Fibroblast of skin of right biceps (primary cell): ENCODE measurements at places on chromosomes 11 and 22.

GRCh38 chr22:32232191-32232830, 22.8 kb downstream of the SLC5A4 start:
- DNase-seq = no peak

DNA sequence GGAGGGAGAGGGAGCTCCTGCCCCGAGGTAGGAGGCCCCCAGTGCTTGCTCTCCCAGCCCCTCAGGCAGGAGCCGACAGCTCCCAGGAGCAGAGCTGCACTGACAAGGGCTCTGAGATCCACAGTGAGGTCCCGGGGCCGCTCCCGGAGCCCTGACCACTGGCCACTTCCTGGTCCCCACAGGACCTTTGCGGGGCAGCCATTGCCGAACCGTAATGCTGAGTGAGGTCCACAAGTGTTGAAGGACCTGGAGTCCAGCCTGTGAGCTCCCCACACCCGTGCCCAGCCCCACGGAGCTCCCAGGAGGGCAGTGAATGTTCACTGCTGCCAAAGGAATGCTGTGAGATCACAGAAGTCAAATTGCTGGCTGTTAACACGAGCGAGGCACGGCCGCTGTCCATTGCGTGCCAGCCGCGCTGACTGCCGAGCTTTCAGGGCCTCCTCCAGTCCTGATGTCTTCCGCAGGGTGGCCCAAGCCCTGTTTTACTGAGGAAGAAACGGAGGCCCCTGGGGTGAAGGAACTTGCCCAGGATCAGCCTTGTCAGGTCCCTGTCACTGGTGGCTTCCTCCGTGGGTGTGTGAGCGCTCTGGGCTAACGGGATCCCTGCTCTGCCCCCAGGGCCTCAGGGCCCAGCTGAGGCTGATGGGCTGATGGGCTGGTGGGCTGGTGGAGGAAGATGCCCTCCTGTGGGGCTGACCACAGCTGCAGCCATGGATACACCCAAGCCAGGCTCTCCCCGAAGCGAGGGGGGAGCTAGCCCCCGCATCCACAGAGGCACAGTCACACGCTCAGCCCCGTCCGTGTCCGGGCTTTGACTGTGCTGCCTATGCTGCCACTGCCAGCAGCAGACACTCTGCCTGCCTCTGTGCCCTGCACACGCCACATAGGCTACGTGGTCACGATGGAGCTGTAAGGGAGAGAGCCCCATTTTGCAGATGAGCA, 70.8 kb downstream of the WNT7B start:
- DNase-seq = peak; percentile 33

- DNase-seq = no peak
Measured at GRCh38 chr11:6545917-6546605, 49.0 kb downstream of the DNHD1 start.

DNA sequence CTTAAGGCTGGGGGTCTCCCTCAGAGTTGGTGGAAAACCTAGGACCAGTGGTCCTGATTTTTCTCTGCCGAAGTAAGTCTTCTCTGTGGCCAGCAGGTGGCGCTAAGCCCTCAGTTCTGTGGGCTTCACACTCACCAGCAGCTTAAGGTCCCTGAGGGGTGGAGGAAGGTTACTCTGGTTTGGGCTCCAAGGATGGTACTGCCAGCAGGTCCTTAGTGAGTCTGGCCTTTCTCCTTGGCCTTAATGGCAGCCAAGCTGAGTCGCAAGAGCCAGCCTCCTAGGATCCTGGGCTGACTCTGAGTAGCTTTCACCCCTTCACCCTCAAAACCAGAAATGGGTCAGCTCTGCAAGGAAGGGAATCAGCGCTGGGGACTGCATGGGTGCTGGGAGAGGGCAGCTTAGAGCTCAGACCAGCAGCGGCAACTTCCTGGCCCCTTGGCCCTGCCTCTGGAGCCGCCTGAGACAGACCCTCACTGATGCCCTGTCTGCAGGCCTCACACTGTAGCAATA, 4.4 kb downstream of the KCNJ11 start:
- DNase-seq = peak; percentile 76

DNA sequence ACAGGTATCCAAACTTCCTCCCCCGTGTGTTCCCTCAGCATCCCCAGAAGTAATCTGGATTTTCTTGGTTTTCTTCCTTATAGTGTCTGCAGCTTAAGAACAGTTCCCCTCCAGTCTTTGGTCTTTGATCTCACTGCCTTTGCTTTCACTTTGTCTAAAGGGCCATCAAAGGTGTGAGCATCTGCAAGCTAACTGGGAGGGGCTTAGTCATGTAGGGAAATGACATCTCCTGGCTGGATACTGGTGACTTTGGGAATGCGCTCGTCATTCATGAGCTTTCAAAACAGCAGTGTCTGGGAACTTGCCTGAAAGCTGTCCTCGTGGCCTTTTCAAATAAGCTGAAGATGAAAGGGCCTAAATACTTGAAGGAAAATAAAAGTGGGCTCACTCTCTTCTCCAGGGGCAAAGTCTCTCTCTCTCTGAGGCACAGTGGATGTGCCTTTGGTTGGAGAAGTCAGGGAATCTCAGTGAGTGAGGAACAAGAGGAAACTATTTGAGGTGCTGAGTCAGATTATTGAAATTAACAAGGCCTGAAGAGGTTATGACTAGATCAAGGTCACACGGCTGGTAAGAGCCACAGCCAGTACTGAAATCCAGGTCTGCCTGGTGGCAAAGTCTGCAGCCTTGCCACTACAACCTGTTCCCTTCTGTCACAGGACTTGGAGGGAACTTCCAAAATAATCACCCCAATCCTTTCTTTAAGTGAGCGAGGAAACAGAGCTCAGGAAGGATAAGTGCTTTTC, 45.6 kb upstream of the TENM4 start:
- no peak for DNase-seq

DNA sequence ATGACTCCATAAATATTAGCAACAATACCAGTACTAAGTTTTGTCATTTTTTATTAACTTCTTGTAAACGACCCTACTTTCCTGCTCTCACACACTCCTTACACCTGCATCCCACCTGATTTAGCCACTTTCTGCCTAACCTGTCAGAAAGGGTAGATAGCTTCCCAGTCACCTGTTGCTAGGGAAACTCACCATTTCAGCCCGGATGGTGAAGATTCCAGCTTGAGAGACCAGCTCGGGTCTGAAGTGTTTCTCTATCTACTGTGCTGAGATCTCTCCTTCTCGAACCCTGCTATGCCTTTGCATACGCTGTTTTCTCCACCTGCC, at the start of gene PARVG:
Gene PARVG (plus strand): TSS at position 220 of the 327 bp plus-strand sequence. CDS start 2,405 bp downstream, outside the sequence.
- no peak for DNase-seq

GRCh38 chr22:47460861-47461260, 698.4 kb downstream of the TBC1D22A start:
- no peak for DNase-seq

- peak; percentile 33 for DNase-seq
Measured at GRCh38 chr11:6635082-6635932, 16.1 kb upstream of the TPP1 start.

DNA sequence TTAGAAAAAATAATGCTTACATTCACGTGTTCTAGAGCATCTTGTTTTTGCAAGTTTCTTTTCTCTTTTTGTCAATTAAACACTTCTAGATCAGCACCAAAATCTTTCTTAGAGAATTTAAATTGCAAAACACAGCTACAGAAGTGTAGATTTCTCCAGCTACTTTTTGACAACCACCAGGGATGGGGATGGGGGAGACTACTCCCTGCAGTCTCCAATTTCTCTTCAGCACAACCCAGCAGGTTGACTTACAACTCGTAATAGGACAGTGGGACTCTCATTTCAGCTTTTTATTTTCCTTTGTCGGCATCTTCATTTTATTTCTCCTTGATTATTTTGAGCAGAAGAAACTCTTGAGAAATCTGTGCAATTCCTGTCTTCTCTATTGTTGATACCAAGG, 441.2 kb downstream of the LRRC4C start:
- DNase-seq = no peak

DNA sequence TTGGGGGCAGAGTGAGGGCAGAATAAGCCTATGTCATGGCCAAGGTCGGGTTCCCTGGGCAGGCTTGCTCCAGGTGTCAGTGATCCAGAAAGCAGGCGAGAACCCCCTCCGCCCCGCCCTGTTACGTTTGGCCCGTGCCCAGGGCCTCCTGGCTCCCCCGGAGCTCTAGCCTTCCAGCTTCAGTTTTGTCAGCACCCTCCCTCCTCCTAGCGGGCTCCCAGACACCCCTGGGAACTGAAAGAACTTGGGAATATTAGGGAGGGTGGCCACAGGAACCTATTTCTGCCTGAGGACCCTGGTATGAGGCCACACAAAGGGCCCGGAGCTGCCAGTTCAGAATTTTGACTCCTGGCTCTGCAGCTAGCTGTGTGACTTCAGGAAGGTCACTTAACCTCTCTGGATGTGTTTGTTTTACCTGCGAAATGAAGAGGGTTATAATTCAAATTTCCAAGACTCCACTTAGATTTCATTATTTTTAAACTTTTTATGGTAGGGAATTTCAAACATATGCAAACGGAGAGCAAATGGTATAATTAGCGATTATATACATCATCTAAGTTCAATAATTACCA, 1.2 kb downstream of the TUBA8 start:
- DNase-seq = no peak

DNA sequence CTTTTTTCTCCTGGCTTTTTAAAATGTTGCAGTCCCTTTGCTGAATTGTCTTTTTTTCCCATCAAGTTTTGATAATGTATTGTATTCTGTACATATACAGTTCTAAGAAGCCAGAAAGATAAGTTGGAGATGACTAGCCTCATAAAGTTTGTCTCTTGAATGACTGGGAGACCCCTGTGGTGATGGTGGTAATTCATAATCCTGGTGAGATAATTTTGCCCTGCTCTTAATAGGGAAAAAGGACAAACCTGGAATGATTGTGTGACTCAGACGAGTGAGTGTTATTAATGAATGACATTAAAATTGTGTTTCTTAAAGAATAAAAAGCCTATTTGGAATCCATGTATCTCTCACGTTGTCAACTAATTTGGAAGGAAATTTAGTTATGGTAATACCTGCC, 1.2 kb downstream of the HIKESHI start:
- peak; percentile 26 for DNase-seq

GRCh38 chr22:29319072-29319471, 3.6 kb upstream of the RASL10A start:
- no peak for DNase-seq

DNA sequence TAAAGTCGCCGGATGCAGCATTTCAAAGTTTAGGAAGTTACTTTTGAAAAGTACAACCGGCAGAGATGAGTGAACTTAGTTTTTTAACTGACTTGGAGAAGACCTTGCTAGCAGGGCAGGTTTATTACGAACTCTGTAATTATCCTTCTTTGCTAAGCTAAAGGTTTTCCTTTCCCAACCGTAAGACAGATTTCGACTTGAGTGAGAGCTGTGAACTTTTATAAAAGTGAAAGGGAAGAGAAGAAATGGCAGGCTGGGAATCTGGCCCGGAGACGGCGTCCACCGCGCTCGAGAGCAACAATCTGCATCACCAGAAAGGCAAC, 659 bp upstream of the TEAD1 start:
- DNase-seq = no peak

- no peak for DNase-seq
Measured at GRCh38 chr11:63621071-63621470, 6.8 kb upstream of the PLAAT3 start.

DNA sequence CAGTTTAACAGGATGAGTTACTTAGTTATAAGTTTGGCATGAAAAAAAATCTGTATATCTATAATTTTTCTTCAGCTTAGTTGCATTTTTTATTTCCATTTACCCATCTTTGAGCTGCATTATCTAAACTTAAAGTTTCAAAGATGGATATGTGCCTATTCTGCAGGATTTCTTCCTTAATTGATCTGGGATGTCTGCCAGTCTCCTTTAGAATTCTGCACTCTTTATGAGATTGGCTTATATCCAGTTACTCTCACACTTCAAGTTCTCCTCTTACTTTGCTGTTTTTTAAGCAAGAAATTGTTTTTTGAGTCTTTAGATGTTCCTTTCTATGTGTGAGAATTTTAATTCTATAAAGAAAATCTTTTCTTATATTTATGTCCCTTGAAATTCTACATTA, 5.1 kb upstream of the PDGFD start:
- no peak for DNase-seq

GRCh38 chr11:15157181-15157580, 42.5 kb downstream of the INSC start:
- DNase-seq = peak; percentile 79

- DNase-seq = peak; percentile 46
Measured at GRCh38 chr11:72483412-72484186, 49.3 kb upstream of the CLPB start.

DNA sequence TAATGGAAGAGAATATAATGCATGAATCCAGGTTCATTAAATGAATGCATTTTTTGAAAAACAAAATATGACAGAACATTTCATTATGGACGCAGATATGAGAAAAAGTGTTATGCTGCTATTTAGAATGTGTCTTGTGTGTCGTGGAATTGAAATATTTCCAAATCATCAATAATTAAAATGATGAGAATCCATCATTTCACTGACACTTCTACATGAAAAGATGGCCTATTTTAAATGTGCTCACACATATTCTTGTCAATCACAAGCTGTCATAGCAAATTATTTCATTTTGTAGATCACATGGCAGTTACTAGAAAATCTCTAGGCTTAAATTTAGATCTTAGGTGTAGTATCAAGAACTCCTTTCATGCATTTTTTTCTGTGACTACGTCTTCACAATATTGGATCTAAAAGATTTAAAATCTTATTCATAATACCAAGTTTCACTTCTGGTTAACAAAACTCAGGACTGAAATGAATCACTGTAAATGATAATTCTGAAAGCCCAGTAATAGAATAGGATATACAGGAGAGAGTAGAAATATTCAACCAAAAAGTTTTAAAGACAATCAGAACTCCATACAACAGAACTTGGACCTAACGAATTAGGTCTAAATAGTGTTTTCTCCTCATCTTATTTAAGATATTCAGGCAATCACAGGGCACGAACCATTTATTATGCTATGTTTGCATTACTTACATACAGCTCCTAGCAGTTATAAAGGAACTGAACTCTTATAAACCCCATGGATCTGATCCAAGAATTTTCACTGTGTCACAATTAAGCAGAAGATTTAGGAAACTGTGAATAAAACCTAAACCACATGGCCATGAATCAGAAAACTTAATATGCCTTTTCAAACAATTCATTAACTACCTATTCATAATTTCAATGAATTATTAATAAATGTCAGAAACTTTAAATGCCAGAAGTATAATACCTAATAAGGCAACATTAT, 67.7 kb downstream of the DCDC1 start:
- DNase-seq = no peak

DNA sequence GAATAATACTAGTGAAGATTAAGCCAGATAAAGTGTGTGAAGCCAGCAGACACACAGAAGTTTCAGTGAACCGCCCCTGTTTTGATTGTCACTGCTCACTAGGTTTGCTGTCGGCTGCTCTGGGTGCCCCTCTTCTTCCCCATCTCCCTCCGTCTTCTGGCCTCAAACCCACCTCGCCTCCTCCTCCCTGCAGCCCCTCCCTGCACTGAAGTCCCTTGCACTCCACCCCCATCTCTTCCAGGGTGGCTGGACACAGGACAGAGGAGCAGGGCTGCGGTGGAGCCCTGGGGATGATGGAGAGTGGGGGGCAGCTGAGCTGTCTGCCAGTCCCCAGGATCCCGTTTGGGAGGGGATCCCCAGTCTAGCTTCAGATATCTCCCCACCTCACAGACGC, 53.5 kb downstream of the CYTH4 start:
- no peak for DNase-seq
